Right cardiac atrium (tissue), 5 donors: ENCODE measurements at places on chromosomes 6 and 20.
A peak's percentile ranks its signal among the peaks of the same experiment; 100 is the strongest.

- DNase-seq, result no peak
Observed at GRCh38 chr6:11362564-11362963, 130.1 kb upstream of the NEDD9 start.

- peak; percentile 29 for DNase-seq
Observed at GRCh38 chr6:44079672-44080071, 47.6 kb downstream of the MRPL14 start.

DNA sequence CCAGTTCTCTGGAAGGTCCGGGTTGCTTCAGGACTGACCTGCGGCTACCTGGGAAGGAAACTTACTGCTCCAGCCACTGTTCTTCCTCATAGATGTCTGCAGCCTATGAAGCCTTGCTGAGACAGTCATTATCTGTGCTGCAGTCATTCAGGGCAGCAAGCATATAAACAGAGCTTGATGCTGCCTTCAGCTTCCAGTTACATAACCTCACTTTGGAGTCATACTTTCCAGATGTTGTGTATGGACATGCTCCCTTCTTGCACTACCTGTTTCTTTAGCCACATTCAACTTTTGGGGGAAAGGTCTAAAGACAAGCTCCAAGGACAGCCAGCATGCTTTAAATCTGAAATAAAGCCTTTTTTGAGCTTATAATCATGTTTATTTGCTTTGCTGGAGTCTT lies 98.1 kb downstream of the SLC24A3 start:
- no peak for DNase-seq

GRCh38 chr6:161598896-161599295 lies 325.0 kb upstream of the AGPAT4 start:
- no peak for DNase-seq

GRCh38 chr20:53370345-53370961 lies 223.2 kb downstream of the ZNF217 start:
- DNase-seq, result no peak

- peak; percentile 52 for DNase-seq
Observed at GRCh38 chr20:663315-664090, 10.5 kb upstream of the SRXN1 start.

GRCh38 chr6:19655744-19656143 lies 181.4 kb upstream of the ID4 start:
- DNase-seq, result no peak

DNA sequence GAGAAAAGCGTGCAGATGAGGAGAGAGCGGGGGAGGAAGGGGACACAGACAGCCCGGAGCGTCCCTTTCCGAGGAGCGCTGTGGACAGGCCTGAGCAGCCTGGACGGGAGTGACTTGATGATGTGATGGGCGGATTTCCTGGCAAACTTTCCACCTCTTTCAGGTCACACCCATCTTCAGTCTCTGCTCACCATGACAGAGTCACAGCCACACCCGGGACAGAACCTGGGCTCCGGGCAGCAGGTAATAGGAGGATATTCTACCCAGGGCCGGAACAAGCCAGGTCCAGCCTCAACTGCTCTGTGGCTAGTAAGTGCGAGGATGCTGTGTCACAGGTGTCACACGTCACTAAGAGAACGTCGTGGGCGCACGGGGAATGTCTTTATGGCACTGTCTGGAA lies 84.3 kb downstream of the THBS2 start:
- no peak for DNase-seq

DNA sequence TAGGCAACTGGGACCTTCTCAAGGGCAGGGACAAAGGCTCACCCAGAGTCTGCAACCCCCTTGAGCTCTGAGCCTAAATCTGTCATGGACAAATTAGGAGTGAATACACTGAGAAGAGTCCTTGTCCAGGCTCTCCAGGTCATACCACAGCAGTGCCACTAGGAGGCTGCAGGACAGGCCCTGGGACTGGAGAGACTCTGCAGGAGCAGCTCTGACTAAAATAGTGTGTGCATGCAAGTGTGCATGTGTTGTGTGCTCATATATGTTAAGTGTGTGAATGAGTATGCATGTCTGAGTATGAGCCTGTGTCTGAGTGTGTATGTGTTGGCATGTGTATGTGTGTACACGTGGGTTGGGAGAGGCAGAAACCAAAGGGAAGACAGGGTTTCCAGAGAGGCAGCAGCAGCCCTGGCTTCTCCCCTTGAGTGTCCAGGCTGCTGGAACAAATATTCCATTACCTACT lies 27.1 kb downstream of the MRPL14 start:
- no peak for DNase-seq

- no peak for DNase-seq
Observed at GRCh38 chr20:7608250-7608649, 332.0 kb downstream of the HAO1 start.

DNA sequence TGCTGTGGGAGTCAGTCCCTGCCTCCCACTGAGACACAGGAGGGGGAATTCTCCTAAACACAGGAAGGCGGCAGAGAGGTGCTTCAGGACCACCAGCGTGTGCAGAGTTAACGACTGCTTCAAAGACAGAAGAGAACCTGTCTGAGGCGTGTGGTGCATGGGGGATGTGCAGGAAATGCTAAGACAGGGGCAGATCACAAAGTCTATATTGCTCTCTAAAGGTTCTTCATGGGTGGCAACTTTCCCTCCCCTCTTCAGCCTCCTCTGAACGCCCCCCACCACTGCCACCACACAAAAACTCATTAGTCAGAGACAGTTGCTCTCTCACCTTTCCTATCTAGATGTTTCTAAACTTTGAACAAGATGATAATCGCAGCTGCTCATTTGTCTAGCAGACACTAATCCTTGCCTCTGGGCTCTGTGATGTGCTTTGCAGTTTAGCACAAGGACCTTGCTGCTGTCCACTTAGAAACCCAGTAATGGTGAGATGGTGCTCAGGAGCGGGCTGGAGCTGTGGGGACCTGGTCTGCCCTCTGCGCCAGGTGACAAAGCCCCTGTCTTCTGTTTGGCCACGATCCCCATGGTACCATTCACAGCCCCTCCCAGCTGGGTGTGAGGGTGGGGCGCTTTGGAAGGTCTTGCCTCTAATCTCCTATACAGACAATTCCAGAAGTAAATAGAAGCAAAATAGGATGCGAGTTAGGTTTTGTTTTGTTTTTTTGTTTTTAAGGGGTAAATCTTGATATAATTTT lies 219.6 kb downstream of the NRN1 start:
- no peak for DNase-seq

DNA sequence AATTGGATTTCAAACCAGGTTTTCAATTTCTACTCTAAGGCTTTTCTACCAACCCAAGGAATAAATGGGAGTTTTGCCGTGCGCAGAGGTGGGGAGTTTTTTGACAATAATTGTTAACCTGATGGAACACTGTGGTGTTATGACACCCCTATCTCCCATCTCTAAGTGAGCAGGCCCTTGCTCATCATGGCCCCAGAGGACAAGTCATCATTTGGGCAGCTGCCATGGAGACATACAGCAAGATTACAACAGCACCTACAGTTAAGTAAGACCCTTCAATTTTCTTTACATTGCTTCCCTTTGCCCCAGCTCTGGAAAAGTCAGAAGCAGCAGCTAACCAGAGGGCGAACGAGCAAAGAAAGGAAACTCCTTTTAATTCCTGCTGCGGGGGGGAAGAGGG lies 54.3 kb downstream of the ADGRF5 start:
- no peak for DNase-seq

GRCh38 chr6:75291331-75291730 lies 6.7 kb upstream of the TMEM30A start:
- DNase-seq, result no peak

DNA sequence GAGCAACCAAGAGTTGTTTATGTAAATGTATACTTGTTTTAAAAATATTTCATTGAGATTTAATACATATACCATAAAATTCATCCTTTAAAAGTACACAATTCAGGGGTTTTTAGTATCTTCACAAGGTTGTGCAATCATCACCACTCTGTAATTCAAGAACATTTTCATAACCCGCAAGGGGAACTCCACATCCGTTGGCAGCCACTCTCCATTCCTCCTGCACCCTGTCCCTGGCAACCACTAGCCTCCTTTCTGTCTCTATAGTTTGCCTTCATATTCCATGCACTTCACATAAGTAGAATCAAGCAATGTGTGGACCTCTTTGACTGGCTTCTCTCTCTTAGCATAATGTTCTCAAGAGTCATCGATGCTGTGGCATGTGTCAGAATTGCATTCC lies 104.2 kb upstream of the PDE10A start:
- no peak for DNase-seq

DNA sequence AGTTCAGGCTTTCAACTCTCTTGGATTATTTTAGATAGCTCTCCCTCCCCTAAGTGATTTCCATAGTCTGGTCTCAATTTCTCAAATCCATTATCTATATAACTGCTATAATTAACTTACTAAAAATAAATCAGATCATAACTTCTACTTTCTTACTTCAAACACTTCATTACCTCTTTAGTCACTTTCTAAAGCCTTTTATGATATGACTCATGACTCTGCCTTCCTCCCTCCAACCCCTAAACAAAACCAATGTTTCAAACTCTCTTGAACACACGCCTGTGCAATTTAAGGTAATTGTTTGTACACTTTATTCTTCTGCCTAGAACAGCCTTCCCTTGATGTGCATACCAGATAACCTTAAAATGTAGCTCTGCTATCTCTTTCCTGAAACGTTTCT lies 100.5 kb downstream of the LMBRD1 start:
- no peak for DNase-seq

DNA sequence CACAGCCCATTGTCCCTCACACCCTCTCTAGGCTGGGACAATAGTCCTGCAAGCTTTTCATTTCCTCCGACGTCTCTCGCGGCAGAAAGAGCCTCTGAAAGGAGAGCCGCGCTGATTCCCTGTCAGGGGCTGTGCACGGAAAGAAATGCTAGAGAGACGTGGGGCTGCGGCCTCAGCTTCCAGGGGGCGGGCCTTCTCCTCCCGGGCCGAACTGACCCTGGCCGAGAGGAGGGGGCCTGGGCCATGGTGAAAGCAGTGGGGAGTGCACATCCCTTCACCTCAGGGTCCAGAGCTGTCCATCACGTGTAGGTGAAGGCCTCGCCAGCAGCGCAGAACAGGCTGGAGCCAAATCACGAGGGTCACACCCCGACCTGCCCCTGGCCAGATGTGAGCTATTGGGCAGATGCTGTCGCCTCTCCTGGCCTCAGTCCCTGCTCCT lies 220.4 kb downstream of the TAF4 start:
- DNase-seq, result peak; percentile 32

DNA sequence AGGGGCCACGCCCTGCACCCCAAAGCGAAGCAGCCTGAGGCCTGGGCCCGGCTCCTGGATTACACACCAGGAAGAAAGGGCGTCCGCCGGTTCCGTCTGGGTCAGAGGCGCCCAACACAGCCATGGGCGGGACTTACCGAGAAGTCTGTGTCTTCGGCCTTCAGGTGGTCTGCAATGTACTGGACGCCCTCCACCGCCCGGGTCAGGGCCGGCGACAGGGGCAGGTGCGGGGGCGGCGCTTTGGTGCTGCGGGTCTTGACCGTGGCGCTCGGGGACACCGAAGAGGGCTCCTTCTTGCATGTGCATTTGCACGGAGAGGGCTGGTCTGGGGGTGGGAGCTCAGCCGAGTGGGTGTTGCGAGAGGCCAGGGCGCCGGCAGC lies 11.6 kb downstream of the CHRNA4 start:
- no peak for DNase-seq

DNA sequence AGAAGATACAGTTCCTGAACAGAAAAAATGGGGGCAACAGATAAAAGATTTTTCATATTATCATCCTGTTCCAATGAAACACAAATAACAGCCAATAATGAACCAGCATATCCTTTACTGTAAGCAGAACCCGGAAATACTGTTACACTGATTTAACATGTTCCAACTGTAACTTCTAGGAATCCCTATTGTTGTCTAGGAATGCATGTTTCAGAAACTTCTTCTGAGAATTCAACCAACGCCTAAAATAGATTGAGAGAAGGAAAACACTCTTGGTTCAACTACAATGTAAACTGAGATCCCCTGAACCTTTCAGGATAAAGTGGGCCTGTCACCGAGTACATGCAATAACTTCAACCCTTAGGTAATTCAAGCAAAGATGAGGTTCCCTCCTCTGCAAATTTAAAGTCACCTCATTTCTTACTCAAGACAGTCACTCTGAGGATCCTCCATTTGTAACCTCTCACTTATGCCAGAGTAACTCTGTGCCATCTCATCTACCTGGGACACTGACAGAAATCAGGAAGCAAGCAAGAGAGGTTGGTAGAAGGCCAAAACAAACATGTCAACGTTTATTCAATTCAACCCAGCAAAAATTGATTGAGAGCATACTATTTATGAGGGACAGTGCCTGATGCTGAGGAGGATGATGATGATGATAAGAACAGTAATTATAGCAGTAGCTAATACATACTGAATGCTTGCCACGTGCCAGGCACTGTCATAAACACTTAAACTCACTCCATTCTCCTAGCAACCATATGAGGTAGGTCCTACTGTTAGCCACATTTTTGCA lies 14.1 kb downstream of the UBE3D start:
- DNase-seq, result no peak

- no peak for DNase-seq
Observed at GRCh38 chr20:56511926-56512325, 12.6 kb upstream of the FAM209A start.
